ENCODE measurements at places on chromosomes 12 and 14.

- DNase-seq: no peak
Observed at GRCh38 chr14:19918553-19919264, 1.7 kb upstream of the OR4K5 start.

GRCh38 chr14:96158735-96159134, 45.9 kb upstream of the BDKRB2 start:
- no peak for DNase-seq

GRCh38 chr12:113244478-113244958, 23.3 kb downstream of the TPCN1 start:
- no peak for DNase-seq

DNA sequence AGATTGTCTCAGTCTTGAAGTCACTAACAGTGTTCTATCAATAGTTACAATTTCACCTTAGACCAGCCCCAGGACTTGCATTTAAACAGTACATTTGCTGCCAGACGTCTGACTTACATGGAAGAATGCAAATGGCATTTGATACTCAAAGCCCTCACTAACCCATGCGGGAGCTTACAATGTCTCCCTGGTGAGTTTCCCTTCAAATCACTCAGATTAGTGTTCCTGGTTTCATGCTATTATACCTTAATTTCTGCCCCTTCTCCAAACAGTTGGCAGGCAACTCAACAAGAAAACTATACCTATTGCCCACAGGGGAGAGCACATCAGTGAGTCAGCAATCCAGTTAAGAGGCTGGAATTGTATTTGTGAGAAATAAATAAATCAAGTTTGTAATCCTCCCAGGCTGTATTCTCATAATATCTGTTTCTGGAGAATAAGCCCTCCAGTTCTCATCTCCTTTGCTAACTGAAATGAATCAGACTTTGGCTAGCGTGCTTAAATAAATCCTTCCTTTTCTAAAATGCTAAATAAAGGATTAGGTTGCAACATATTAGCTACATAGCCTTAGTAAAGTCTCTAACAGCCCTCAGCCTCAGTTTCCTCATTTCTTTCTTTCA, 23.7 kb downstream of the GSTZ1 start:
- no peak for DNase-seq

DNA sequence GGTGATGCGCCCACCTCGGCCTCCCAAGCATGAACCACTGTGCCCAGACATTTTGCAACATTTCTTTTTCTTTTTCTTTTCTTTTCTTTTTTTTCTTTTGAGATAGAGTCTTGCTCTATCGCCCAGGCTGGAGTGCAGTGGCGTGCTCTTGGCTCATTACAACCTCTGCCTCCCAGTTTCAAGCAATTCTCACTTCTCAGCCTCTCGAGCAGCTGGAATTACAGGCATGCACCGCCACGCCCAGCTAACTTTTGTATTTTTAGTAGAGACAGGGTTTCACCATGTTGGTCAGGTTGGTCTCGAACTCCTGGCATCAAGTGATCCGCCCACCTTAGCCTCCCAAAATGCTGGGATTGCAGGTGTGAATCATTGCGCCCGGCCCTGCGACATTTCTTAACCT, 7.6 kb upstream of the CDC42BPB start:
- no peak for DNase-seq

GRCh38 chr14:52125885-52126284, 57.0 kb upstream of the NID2 start:
- DNase-seq: no peak

GRCh38 chr14:23864259-23864658, 89.3 kb upstream of the DHRS4 start:
- DNase-seq: no peak

DNA sequence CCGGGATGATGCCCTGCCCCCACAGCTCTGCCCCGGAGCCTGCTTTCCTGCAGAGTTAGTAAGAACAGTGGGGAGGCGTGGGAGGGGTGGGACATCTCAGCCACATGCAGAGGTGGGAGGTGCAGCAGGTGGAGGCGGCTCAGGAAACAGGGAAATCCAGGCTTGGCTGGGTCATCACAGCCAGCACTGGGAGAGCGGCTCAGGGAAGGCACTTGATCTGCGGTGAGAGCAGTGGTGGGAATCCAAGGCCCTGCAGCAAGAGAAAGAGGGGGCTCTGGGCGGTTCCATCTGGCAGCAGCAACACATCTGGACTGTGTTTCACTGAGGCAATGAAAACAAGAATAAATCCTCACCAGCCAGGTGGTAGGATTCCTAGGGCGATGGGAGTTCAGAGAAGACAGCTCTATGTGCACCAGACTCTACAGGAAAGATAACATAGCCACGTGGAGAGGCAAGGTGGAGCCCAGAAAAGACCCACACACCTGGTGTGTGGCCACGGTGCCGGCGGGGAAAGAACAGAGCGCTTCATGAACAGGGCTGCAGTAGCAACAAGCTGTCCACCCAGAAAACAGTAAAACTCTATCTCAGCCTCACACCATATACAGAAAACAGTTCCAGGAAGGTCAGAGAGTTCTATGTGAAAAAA, 57.6 kb downstream of the CCDC85C start:
- DNase-seq: no peak

DNA sequence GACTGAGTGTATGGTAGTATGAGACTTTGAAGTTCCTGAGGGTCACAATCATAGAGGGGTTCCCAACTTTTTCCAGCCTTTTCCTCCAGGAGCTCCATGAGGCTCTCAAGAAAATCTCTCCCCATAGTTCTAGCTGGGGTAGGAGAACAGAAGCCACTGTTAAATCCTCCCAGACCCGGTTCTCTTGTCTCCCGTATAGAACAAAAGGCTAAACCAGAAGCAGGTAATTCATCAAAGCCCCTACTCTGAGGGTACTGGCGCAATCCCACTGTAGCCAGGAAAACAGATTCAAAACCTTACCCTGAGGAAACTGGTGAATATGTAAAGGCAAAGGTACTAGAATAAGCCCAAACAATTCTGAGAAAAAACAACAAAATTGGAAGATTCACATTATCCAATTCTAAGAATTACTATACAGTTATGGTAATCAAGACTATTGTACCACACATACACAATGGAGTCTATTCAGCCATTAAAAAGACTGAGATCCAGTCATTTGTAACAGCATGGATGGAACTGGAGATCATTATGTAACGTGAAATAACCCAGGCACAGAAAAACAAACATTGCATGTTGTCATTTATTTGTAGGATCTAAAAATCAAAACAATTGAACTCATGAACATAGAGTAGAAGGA, 20.5 kb downstream of the OR8S1 start:
- DNase-seq: no peak

DNA sequence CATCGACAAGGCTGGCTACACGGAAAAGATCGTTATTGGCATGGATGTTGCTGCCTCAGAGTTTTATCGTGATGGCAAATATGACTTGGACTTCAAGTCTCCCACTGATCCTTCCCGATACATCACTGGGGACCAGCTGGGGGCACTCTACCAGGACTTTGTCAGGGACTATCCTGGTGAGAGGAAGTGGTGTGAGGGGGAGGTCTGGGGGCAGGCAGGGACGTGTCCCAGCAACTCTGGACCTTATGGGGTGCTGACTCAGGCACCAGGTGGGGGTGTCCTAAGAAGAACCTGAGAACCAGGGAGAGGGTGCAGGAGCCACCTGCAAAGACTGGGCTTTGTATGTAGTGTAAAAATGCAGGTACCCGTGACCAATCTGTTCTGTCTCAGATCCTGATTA, 5.2 kb downstream of the ENO2 start:
- DNase-seq: no peak

DNA sequence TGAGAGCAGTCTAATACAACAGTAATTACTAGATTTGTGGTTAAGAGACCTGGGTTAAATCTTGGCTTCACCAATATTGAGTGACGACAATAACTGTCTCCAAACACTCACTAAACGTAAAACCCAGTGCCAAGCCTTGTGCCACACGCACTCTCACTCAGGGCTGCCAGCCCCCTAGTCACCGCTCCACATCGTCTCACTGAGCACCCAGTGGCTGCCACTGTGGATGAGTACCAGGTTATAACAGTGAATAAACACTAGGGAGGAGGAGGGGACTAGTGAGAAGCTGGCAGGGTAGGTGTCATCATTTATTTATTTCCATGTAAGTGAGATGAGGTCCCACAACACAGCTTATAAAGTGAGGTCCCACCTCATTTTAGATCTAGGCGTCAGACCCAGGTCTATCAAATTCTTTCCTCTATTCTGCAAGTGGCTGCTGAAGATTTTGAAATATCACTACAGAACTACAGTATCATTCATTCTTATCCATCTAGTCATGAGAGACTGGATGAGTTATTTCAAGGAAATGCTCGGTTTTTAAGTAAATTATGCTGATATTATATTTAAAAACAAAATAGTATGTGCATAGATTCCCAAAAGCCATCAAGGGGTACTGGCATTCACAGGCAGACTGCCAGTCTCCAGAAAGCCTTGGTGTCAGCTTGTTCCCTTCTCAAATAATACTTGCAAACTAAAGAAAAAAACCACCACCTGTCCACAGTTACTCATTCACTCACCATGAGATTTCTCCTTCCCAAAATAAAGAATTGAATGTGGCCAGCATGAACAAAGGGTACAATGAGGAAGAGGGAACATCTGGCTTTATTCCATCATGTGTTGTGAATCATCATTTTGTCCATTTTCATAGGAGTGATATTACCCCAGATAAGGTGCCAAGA, 84.0 kb downstream of the PTPN21 start:
- DNase-seq: no peak

DNA sequence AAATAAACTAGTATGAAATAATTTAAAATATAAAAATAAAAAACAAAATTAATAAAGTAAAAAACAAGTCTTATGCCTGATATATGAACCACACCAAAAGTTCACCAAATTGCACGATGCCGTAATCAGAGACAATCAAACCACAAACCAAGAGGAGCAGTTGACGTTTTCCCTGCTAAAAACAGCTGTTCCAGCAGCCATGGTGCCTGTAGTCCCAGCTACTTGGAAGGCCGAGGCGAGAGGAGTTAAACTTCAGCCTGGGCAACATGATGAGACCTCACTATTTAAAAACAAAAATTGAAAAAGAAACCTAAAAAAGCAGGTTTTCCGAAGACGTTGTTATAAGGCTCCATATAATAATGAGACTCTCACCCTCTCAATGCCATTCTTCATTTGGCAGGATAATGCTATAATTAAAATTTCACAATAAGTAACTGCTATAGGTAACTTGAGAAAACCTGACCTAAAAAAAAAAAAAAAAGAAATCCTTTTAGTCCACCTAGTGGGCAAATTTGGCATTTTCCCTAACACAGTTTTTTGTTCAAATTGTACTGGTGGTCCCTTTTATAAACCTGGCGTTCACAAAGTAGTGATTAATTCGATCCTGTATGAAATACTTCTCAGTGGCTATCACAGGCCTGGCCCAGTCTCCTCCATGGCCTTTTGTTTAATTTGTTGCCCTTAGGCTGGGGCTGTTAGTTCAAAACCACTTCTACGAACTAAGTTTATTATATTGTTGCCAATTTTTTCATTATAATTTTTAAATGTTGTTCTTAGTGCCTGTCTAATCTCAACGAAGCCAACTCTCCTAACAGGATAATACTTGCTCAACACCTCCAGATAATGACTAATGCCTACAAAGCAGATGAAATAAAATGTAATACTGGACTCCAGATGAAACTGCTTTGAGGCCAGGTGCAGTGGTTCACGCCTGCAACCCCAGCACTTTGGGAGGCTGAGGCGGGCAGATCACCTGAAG, 62.1 kb downstream of the TNFAIP2 start:
- no peak for DNase-seq

DNA sequence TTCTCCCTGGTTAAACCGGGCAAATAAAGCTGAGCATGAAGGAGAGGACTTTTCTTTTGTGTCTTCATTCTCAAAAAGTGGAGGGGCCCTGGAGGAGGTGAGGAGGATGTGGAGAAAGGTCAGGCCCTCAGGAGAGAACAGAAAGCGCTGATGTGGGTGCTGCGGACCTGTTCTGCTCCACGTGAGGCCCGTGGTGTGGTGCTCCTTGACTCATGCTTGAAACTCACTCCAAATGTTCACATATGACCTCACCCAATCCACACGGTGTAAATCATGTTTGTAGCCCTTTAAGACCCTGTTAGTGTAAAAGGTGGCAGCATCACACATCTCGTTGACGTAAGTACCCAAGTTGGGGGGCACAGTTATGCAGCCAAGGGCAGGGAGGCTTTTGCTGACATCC, 126.2 kb downstream of the FOXN3 start:
- no peak for DNase-seq

GRCh38 chr12:4091016-4091743, 182.4 kb upstream of the CCND2 start:
- no peak for DNase-seq

DNA sequence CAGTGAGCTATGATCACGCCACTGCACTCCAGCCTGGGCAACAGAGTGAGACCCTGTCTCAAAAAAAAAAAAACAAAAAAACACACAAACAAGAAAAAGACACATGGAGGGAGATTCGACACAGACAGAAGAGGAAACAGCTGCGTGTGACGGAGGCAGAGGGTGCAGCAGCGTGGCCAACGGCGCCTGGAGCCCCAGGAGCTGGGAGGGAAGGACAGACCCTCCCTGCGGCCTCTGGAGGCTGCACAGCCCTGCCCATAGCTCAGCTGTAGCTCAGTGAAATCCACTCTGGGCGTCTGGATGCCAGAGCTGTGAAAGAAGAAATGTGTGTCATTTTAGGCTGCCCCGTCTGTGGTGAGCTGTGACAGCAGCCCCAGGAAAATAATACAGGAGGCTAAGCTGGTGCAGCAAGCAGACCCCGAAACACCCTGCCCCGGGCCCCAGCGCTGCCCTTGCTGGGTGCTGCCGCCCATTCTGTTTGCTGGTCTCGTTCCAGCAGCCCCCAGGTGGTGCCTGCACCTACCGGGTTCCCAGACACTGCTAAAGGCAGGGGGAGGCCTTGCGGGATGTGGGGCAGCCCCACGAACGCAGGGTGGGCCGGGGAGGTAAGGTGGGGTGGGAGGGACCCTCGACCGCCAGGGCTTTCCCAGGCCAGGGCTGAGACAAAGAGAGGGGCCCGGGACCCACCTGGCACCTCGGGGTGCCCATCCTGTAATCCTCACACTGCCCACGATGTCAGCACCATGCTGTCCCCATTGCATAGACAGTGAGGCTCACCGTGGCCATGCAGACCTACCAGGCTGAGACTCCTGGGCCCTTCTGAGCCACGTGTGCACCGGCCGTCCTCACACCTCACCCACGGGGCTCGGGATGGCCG, 21.2 kb downstream of the GALNT9 start:
- DNase-seq: no peak

GRCh38 chr12:65637774-65638173, 186.5 kb upstream of the HMGA2 start:
- DNase-seq: no peak

Data from stimulated activated CD4-positive, alpha-beta T cell treated with anti-CD3 and anti-CD28 coated beads, Interleukin-1b, Interleukin-23, amount 100 ng/mL, for 1 hour (primary cell).